ENCODE measurements at places on chromosomes 2 and 18.

DNA sequence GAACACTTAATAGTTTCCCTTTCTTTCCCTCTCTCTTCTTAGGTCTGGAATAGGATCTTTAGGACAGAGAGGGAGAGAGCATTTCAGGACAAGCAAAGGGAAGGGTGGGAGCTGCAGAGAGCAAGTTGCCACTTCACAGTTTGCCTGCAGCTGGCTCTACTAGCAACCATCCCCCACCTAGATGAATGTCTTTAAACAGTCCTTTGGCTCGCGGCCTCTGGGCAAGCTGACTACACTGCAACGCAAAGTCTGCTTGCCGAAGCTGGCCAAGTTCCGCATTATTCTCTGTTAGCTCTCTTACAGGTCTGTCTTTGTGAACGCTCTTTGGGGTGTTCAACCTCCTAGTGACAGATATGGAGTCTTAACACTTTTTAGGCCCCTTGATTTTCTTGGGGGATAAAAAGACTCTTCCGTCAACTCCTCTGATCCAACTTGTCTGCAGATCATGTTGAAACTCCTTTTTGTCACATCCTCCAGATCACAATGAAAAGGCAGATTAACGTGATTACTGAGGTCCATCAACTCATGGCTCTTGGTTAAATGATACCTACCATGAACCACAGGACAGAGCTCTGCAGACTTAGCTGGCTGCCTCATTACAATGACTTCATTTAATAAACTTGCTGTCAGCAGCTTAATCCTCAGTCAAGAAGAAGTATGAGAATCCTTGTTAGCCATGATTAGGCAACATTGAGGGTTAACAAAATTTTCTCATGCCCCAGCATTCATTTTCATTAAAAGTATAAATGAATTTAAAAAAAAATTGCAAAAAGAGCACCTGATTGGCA, 74.6 kb downstream of the SLC4A3 start:
- no peak for DNase-seq

- DNase-seq, result no peak
Observed at GRCh38 chr2:201436141-201436540, 15.1 kb downstream of the TRAK2 start.

GRCh38 chr2:239075918-239076758, 228.3 kb downstream of the TWIST2 start:
- no peak for DNase-seq

- no peak for DNase-seq
Observed at GRCh38 chr2:160878618-160879017, 281.6 kb upstream of the TANK start.

DNA sequence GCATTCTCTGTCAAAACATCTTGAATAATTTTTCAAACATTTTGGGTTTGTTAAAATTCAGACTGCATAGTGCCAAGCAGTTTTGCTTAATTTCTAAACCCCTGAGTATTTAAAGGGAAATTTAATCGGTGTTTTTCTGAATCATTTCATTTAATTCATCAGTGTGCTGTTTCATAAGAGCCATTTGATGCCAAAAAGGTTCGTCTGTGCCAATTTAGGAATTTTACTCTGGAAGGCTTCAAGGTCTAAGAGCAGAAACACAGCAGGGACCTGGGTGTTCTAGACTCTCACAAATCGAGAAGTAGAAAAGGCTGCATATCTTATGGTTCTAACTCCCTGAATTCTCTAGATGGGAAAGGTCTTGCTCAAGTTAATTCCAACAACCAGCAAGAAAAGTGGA, 311.9 kb upstream of the NT5C1B start:
- no peak for DNase-seq

GRCh38 chr2:128557831-128558241, 239.2 kb upstream of the HS6ST1 start:
- no peak for DNase-seq
